Upper lobe of right lung (tissue), 1 donor: ENCODE measurements at places on chromosomes 7 and 10.

- DNase-seq, result no peak
These were observed 216.6 kb downstream of the KCNMA1 start for GRCh38 chr10:77420947-77421523.

GRCh38 chr7:17651863-17652385 lies 288.4 kb downstream of the SNX13 start:
- no peak for DNase-seq

- DNase-seq, result peak; percentile 64
These were observed 131.3 kb upstream of the FAM20C start for GRCh38 chr7:61111-61510.

DNA sequence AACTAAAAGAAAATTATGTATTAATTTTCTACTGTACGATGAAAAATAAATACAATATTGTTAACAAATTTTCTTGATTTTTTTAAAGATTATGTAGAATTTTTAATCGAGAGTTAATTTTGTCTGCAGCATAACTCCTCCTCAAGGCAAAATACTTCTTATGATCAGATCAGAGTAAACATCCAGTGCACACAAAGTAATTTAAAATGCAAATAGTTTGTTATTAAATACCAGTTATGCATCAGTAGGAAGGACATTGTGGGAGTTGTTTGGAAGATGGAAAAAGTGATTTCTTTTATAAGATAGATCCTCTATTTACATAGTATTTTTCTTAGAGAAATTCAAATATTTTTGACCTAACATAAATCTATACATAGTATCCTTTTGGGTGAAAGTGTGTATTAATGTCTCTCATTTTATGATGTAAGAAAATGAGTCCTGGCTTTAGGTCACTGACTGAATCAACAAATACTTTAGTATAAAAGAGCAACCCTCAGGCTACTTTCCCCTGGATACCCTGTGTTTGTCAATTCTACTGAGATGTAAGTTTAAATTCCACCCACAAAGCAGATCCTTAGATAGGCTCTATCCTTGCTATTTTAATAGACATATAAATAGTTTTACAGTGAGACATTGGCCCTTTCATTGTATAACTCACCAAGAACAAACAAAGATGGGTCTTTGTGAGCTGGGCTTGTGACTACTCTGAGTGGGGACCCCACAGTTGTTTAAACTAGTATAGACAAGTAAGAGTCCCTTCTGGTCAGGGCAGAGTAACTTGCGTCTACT lies 1133.7 kb downstream of the GATA3 start:
- DNase-seq, result no peak

DNA sequence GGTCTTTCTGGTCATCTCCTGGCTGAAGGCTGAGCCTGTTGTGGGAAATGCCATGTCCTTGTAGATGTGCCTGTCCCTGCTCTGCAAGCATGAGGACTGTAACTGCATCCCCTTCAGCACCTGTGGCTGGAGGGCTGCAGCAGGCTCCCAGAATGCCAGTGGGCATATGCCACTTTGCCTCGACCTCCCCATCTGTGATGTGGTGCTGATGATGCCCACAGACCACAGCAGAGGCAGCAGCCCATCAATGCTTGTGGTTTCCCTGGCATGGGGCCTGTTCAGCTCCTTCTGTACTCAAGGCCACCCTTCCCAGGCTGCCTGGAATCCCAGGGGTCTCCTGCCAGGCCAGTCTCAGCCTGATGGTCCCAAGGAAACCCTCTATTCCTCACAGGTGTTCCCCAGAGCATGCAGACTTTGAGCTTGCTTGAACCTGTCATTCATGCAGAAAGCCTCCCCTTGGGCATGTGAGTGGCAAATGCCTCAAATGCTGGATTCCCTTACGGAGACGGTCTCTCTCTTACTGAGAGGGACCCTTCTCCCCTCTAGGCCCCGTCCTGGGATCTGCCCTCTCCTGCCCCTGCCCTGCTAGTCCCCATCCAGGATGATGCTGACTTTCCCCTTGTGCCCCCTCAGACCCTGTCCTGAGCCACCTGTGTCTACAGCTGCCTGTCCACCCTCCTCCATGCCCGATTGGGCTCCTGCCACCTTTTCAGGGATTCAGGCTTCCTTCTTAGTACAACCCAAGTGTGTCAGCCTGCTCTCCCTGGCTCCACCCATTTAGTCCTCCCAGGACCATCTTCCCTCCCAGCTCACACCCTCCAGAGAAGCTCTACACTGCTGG lies 50.9 kb upstream of the ANTXRL start:
- DNase-seq, result peak; percentile 29

DNA sequence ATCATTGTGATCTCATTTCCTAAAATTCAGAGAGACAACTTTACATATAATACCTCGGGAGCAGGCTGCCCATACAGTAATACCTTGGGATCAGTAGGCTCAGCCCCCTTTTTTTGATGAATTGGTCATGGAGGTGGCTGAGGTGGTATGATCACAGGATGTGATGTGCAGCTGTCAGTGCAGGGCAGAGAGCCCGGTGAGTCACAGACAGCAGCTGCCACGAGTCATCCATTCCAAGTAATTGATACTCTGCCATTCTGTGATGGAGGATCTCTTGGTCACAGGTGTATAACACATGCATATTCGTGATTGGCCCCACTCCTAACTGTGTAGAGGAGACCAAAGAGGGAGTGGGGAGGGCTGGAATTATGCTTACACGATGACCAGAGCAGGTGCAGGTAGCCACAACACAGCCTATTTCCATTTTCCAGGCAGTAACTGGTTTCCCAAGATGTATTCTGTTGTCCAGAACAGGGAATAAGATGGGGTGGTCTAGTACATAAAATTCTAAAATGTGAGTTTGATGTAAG lies 14.1 kb downstream of the NRCAM start:
- no peak for DNase-seq

- DNase-seq, result peak; percentile 40
These were observed 194.8 kb downstream of the MAD1L1 start for GRCh38 chr7:2037808-2038522.

GRCh38 chr10:64840341-64840740 lies 1319.1 kb downstream of the REEP3 start:
- no peak for DNase-seq

GRCh38 chr7:118286131-118286530 lies 61.6 kb downstream of the ANKRD7 start:
- DNase-seq, result no peak

- no peak for DNase-seq
These were observed 373.5 kb downstream of the KCNMA1 start for GRCh38 chr10:77264107-77264506.

- no peak for DNase-seq
These were observed 304.1 kb downstream of the GRM8 start for GRCh38 chr7:126948664-126949063.

- DNase-seq, result no peak
These were observed 1.9 kb downstream of the TET1 start for GRCh38 chr10:68561865-68562649.

DNA sequence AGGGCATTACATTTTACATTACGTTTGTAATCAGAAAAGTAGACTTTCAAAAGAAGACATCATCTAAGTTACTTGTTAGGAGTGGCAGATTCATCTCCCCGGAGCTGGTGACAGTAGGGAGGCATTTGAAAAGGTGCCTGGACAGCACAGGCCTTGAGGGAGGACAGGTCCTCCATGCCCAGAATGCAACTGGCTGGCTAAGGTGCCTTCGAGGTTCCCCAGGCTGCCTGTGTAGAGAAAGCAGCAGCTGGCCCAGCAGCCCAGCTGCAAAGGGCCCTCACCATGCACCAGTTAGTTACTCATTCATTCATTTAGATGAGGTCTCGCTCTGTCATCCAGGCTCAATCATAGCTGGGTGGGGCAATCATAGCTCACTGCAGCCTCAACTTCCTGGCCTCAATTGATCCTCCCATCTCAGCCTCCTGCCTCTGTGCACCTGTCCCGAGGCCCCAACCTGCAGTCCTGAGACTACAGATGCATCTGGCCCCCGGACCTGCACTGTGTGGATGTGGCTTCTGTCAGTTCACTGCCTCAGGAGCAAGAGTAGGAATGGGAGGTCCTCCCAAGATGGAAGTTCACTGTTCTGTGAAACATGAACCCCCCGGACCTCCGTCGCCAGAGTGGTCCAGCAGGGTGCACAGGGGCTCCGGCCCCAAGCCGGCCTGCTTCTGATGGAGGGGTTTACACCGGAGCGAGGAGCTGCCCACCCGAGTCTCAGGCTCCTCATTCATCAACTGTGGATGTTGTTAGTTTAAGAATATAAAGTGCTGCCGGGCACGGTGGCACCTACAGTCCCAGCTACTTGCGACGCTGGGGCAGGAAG lies 36.6 kb downstream of the PRKAG2 start:
- DNase-seq, result no peak

- DNase-seq, result no peak
These were observed 89.9 kb downstream of the DNAJB6 start for GRCh38 chr7:157426463-157427301.

DNA sequence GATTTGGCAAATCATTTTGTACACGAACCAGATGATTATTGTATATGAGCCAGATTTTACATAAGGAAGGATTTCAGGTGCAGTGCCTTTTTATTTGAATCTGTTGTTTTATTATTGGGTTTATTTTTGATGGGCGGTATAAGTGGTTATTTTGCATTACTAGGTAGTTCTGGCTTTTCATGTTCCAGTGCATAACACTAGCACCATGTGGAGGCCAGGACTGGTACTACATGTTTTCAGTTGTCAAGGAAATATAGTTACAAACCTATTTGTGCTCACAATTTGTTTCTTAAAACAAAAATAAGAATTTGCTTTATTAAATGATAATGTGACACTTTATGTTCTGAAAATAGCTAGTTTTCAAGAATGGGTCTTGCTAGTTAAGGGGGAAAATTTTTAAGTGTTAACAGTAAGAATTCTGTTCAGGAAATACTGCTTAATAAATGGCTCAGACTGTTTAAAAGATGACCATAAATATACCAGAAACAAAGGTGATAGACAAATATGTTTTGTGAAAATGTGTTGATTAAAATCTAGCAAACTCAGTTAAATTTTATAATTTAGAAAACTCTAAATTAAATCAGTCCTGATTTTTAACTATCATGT lies 7.1 kb upstream of the SEMA3E start:
- DNase-seq, result no peak

GRCh38 chr7:151372612-151373265 lies 31.1 kb downstream of the NUB1 start:
- DNase-seq, result no peak

- no peak for DNase-seq
These were observed 25.8 kb downstream of the AKR1C8 start for GRCh38 chr10:5159126-5159525.

- no peak for DNase-seq
These were observed 136.9 kb downstream of the SNX10 start for GRCh38 chr7:26428571-26428970.

GRCh38 chr10:98676895-98677294 lies 230.2 kb upstream of the HPS1 start:
- no peak for DNase-seq

GRCh38 chr7:219581-220150 lies 27.3 kb downstream of the FAM20C start:
- DNase-seq, result no peak
